ENCODE measurements at places on chromosomes 5 and 9.

DNA sequence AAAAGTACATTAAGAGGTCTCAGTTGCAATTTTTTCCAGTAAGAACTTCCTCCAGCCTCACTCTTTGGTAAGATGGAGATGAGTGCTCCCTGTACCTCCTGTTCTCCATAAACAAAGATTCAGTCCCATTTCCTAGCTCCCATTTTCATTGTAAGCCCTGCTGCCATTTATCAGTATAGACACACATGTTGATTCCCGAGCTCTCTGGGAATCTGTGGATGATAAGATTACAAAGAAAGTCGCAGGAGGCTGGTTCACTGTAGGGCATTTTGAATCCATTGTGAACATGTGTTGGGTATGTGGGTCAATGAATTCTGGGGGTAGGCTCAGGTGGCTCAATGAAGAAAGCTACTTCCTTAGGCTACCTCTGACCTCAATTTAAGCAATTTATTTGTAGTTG is 36.7 kb downstream of the RGMB start:
- no peak for DNase-seq

- no peak for DNase-seq
Measured at GRCh38 chr9:129313331-129313955, 135.4 kb upstream of the IER5L start.

GRCh38 chr5:36656556-36656955 is 50.1 kb downstream of the SLC1A3 start:
- DNase-seq = no peak

- DNase-seq = no peak
Measured at GRCh38 chr5:78922879-78923621, 62.1 kb downstream of the ARSB start.

- no peak for DNase-seq
Measured at GRCh38 chr5:157388111-157388710, 71.8 kb upstream of the NIPAL4 start.

- DNase-seq = no peak
Measured at GRCh38 chr5:127061537-127061936, 11.8 kb downstream of the C5orf63 start.

DNA sequence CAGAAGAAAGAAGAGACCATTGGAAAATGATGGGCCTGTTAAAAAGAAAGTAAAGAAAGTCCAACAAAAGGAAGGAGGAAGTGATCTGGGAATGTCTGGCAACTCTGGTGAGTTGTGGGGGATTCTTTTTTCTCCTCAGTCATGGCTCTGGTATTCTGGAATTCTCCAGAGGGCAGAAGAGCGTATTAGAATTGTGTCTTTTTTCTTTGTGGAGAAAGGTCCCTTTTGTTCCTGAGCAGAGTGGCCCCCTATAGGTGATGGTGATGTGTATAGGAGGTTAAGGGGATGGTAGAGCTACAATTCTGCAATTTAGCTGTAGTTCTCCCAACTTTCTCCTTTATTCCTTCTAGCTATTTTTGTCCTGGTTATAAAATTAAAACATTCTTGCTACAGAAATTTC is 1.6 kb upstream of the DHFR start:
- no peak for DNase-seq

DNA sequence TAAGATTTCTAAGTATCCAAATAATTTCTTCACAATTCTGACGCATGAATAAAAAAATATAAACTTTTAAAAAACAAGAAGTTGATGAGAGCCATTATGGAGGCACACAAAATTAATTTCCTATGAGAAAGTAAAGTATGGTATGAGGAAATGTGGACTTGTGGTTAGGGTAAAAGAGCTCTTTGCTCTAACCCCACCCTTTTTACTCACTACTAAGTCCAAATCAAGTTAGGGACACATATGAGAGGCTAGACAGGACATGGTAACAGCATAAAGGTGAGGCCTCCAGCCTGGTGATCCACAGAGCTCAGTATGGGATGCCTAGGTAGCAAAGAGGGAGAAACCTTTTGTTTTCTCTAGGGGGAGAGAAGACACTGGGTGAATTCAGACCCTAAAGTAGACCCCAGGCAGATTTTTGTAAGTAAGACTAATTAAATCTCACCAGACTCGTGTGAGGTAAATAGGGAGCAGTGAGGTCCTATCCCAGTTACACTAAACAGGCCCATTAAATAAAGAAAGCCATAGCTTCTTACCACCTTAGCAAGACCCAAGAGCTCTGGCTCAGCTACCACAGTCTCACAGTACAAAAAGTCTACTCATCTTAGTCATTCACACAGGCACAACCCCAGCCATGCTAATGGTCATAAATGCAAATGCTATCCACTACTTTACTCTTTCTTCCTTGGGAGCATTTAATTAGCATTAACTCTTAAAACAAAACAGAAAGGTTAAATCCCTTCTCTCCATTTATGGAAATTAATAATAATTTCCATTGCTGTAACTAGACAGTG is 42.6 kb downstream of the MLLT3 start:
- no peak for DNase-seq

DNA sequence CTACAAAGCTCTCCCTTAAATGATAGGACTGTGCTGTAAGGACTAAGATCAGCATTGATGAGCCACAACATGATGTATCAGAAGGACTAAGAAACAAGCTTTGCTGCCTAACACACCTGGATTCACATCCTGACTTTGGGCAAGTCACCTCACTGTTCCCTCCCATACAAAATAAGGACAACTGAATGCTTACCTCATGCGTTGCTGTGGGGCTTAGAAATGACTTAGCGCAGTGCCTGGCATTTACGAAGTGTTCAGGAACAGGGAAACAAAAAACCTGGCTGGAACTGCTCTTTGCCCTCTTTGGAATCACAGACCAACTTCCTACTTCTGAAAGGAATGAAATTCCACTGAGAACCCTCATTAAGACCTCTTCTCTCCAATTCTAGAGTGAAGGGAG is 113.7 kb downstream of the BAAT start:
- no peak for DNase-seq

DNA sequence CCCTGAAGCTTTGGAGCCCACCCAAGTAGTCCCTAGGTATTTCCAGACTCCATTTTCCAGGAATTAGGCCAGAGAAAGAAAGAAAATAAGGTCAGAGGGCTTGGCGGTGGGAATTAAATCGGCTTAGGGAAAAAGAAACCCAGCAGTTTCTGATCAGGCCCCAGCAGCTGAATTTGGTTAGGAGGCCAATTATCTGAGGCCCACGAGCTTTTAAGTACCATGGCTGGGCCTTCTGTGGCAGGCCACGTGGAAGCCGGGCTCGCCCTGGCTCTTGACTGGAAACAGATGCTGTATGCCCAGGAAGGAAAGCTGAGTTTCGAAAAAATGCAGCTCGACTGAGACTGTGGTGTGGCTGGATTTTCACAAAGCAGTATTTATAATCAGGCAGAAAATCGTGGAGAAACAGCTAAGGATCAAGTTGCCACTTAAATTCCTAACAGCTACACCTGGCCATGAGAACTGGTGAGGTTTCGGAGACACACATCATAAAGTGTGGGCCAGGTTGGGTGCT is 75.1 kb upstream of the PANK3 start:
- DNase-seq = no peak

All from cortex of kidney (tissue), 1 donor.